Gastroesophageal sphincter (tissue), 4 donors: ENCODE measurements at places on chromosomes 3 and 15. TPM values are rescaled to one million over a fixed set of nuclear protein-coding genes. Genes with fewer than 3 reads are reported as not detected.

DNA sequence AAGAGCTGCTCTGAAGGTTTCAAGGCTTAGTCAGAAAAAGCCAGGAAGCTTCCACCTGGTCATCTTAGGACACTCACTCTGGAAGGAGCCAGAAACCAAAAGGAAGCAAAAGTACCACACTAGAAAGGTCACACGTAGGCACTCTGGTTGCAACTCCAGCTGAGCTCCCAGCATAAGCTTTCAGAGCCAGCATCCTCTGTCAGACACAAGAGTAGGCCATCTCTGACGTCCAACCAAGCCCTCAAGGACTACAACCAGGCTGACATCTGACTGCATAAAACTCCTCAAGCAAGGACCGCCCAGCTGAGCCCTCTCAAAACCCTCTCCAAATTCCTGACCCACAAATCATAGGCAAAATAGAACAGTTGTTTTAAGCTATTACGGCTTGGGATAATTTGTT, 12.8 kb downstream of the SH3BP5 start:
- H3K27ac ChIP-seq, result peak overlapping the region; percentile 41
- no peaks in the 10 kb centered on the region for H3K36me3 ChIP-seq
- peaks cover 86% of the 10 kb centered on the region for H3K4me1 ChIP-seq
- ATAC-seq, result peak; percentile 81
- no peak overlapping the region for H3K4me3 ChIP-seq

GRCh38 chr3:32584660-32585059, 14.0 kb upstream of the DYNC1LI1 start:
- ATAC-seq, result no peak
- H3K27me3 ChIP-seq, result no peaks in the 10 kb centered on the region
- H3K36me3 ChIP-seq, result no peaks in the 10 kb centered on the region
- H3K4me3 ChIP-seq, result no peak overlapping the region
- H3K27ac ChIP-seq, result no peak overlapping the region

Gene ALG3
- total RNA-seq, result 30.8 TPM

DNA sequence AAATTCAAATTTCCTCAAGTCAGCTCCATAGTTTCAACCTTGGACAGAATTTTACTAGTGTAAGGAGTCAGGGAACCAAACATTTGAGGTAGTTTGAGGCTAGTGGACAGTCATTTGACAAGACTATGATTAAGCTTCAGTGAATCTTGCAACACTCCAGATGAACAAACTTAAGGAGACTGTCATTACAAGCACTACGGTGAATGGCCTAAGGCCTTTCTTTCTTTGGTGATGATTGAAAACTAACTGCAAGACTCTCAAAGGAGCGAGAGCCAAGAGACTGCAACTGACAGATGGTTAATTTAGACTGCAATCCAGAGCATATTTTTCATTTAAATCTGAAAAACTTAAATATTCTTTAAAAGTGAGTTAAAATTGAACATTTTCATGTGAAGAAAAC, 272.3 kb upstream of the NECTIN3 start:
- no peak for ATAC-seq
- H3K36me3 ChIP-seq, result no peaks in the 10 kb centered on the region
- H3K27me3 ChIP-seq, result no peaks in the 10 kb centered on the region
- H3K4me1 ChIP-seq, result no peaks in the 10 kb centered on the region
- no peak overlapping the region for H3K4me3 ChIP-seq
- H3K27ac ChIP-seq, result no peak overlapping the region

- no peak overlapping the region for H3K4me3 ChIP-seq
- H3K4me1 ChIP-seq, result no peaks in the 10 kb centered on the region
- no peaks in the 10 kb centered on the region for H3K27me3 ChIP-seq
- ATAC-seq, result no peak
- no peaks in the 10 kb centered on the region for H3K36me3 ChIP-seq
- H3K27ac ChIP-seq, result no peak overlapping the region
Observed at GRCh38 chr3:133152056-133152455, 113.9 kb downstream of the TMEM108 start.

Gene MYZAP
- 13.6 TPM for total RNA-seq

DNA sequence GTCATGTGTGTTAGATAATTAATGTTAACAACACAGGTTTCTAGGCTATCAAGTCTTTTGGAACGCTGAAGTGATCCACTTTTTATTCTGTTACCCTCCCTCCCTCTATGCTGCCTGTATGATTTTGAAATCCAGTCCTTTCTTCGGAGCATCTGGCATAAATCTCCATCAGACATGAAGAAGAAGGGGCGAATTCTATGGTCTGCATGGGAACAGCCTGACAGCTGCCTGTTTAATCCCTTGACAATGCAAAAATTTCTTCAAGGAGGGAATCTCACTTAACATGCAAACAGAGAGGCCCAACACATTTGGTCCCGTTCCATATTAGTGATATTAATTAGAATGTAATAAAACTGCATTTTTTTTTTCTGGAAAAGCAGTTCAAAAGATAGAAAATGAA, 145.2 kb downstream of the VGLL3 start:
- no peaks in the 10 kb centered on the region for H3K36me3 ChIP-seq
- H3K27ac ChIP-seq, result no peak overlapping the region
- no peak for ATAC-seq

GRCh38 chr3:10980312-10980711, 12.2 kb upstream of the SLC6A1 start:
- no peak overlapping the region for H3K4me3 ChIP-seq
- H3K27me3 ChIP-seq, result no peaks in the 10 kb centered on the region
- no peaks in the 10 kb centered on the region for H3K4me1 ChIP-seq
- no peak overlapping the region for H3K27ac ChIP-seq

DNA sequence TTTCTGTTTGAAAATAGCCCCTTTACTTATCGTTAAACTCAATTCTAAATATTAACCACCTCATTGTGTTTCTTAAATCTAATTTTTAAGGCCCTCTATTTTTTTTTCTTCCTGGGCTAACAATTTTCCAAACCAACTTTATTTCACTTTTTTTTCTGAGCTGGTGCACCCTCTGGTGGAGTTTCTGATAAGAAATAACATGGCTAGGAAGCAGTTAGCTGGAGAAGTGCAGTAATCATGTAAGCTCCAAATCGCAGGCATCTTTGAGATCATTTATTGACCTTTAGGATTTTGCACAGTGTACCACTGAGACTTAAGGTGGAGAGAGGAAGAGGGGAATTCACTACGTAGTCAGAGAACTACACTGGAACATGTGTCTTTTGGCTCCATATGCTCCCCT, 6.4 kb downstream of the TMEM207 start:
- H3K4me3 ChIP-seq, result no peak overlapping the region
- no peaks in the 10 kb centered on the region for H3K27me3 ChIP-seq
- no peak for ATAC-seq
- H3K4me1 ChIP-seq, result no peaks in the 10 kb centered on the region
